ENCODE measurements at places on chromosomes 13 and 19. TPM values are rescaled to one million over a fixed set of nuclear protein-coding genes. Genes with fewer than 3 reads are reported as not detected.
A peak's percentile ranks its signal among the peaks of the same experiment; 100 is the strongest.

DNA sequence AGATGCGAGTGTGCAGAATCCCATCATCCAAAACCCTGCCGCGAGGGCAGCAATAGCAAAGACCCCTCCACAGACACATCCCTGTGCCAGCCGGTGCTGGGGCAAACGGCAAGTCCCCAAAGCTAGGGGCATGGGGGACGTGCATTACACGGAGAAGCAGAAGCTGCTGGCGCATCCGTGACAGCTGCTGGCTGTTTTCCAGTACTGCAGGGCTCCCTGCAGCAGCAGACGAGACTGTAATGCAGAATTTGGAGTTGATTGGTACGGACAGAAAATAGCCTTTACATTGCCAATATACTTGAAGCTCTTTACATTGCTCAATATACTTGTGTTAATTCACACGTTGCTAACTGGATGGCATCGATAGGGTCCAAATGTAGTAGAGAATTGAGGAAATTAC, 77.2 kb upstream of the TMTC4 start:
- DNase-seq = no peak

Gene ZNF556
- total RNA-seq = not detected

Gene EFNB2
- total RNA-seq = 1.00 TPM

- DNase-seq = peak; percentile 57
These were observed 2.1 kb downstream of the MAST1 start for GRCh38 chr19:12840091-12841079.

Gene TRPC4
- not detected for total RNA-seq
